ENCODE measurements at places on chromosomes 6 and 20.

DNA sequence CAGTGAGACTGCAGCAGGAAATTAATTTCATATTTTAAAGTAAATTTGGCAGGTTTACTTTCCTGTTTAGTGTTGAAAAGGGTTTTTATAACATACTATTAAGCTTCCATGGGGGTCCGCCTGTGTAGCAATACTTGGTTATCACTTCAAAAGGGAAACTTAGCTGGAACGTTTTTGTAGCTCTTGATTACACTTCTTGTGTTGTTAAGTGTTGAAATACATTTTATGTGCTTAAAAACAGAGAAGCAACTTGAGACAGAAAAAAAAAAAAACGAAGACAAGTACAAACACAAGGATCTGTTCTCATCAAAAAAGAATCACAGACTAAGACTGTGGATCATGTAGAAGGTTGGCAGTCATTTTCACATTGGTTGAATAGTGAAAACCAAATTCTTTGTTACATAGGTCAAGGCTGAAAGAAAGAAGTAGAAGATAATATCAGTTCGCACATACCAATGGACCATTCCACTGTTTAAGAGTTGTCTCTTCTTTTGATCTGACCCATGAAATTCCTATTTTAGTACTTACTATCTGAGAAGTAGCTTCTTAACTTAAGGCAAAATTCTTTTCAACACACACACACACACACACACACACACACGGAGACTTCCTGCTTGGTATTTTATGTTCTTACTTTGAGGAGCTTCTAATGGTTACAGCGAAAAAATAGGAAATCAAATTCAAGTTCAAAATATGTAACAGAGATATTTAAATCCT lies 113.9 kb upstream of the SLC35B3 start:
- no peak for DNase-seq

GRCh38 chr6:22295145-22295544 lies 1.7 kb downstream of the PRL start:
- no peak for DNase-seq

GRCh38 chr6:43922426-43923375 lies 152.7 kb downstream of the VEGFA start:
- no peak for DNase-seq

GRCh38 chr20:33539129-33539528 lies 49.2 kb downstream of the CBFA2T2 start:
- no peak for DNase-seq

GRCh38 chr6:126367849-126368248 lies 27.9 kb downstream of the CENPW start:
- DNase-seq: no peak

DNA sequence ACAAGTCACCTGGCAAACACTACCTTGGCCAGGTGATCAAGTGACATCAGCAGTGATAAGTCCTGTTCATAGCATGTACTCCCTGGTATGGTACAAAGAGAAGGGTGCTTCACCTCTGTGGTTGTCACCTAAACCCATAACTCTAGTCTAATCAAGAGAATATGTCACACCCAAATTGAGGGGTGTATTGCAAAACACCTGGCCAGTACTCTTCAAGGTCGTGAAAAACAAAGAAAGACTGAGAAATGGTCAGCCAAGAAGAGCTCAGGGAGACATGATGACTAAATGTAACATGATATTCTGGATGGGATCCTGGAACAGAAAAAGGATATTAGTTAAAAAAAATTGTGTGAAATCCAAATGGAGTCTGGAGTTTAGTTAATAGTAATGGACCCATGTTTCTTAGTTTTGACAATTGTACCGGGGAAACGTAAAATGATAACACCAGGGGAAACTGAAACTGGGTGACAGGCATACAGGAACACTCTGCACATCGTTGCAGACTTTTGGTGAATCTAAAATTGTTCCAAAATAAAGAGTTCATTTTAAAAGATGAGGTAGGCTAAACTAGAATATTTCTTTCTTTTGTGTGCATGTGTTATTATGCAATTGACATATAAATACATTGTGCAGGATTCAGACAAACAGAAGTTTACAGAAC lies 262.0 kb downstream of the CDC5L start:
- DNase-seq: no peak

- no peak for DNase-seq
These were observed 514 bp downstream of the TCFL5 start for GRCh38 chr20:62860924-62861691.

- no peak for DNase-seq
These were observed 130.5 kb downstream of the TTLL2 start for GRCh38 chr6:167455371-167455770.

DNA sequence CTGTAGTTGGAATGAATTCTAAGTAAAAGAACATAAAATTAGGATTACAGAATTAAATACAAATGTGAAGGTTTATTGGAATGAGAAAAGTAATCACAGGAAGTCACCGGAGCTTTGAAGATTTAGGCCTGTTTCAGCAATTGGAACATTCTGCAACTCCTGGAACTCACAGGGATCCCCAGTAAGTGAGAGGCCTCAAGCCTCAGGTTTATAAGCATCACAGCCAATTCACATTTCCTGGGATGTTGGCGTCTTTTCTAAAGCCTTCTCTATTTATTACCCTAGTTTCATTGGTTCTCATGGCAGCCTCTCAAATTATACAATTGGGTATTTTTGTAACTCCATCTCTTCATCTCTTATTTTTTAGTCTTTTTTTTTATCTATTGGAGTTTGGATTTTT lies 90.4 kb upstream of the HIVEP1 start:
- no peak for DNase-seq

- DNase-seq: peak; percentile 35
These were observed 166.1 kb downstream of the ZDHHC14 start for GRCh38 chr6:157547112-157547511.

- DNase-seq: no peak
These were observed 257.6 kb downstream of the LAMA2 start for GRCh38 chr6:129140526-129140925.
